ENCODE measurements at places on chromosomes 11 and 22.

DNA sequence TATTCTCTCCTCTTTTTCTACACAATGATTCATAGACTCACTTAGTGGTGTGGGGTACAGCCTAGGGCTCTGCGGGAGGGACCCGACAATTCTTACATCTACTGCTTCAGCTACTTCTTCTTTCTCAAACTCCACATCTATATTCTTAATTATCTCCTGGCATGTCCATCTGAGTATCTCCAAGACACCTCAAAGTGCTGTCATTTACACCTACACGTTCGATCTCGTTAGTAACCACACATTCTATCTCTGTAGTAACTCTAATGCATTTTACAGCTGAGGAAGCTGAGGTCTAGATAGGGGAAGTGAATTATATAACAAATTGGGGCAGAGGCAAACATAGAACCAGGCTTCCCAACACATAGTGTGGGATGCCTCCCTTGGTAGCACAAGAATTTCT is 27.7 kb upstream of the RRM1 start:
- DNase-seq = no peak

DNA sequence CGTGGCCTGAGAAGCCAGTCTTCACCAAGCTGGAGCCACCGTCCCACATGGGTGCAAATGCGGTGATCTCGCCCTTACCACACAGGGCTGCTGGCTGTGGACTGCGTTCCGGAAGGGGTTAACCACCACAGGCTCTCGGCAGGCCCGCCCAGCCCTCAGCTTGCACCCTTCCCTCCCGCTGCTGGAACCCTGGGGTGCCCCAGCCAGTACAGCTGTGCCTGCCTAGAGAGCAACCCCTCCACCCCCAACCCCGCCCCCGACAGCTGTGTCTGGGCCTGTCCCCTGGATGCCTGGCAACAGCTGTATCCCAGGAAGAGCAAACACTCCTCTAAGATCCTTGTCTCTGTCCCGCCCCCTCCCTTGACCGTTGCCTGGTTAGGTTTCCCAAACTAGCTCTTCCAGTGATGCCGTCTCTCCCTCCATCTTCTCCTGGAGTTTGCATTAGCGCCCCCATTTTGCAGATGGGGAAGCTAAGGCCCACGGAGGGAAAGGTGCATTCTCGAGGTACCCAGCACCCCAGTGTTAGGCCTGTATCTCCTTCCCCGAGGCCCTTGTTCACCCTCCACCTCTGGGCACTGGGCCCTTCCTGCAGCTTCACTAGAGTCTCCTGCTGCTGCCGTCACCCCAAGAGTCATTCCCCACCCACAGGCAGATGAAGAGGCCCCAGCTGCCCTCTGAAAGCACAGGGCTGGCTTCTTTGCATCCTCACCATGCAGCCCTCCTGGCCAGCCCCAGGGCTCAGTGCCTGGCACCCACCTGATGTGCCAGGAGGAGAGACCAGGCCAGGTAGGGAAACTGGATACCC is 12.6 kb upstream of the COX8A start:
- DNase-seq = no peak

DNA sequence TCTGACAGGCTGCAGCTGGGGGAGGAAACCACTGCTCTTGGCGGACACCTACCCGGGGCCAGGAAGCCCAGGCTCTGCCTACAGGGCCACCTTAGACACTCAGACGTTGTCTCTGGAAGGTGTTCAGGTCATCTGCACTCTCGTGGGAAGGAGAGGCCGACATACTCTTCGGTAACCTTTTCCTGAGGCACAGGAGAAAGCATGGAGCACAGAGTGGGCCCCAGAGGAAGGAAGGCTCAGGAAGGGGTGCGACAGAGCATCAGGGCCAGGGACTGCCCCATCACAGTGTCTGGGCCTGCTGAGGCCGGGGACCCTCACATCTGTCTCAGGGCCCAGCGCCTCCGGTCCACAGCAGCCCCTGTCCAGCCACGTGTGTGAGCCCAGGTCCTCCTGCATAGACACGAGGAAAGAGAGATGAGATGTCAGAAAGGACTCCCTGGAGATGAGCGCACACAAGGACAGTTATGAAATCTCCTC is 18.2 kb upstream of the TUB start:
- DNase-seq = no peak

GRCh38 chr11:78646564-78647185 is 72.0 kb upstream of the NARS2 start:
- DNase-seq = peak; percentile 52

GRCh38 chr22:27348634-27349033 is 452.9 kb downstream of the MN1 start:
- no peak for DNase-seq

DNA sequence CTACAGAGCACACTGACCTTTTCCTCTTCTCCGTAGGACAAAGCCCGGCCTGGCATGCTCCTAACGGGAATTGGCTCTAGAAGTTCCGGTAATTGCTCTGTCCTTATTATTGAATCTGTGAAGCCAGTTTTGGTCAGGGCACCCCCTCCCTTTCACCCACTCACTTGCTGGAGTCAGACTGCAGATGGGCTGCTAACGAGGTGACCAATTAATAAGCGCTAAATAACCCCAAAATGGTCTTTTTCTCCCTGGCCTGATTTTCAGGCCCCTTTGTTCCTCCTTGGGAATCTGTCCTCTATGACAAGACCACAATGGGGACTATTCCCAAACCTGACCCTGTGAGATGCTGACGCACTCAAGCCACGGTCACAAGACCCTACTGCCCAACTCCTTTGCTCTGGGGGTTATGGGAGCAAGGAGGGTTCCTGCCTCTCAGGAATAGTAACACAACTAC is 610.0 kb upstream of the CADM1 start:
- no peak for DNase-seq

DNA sequence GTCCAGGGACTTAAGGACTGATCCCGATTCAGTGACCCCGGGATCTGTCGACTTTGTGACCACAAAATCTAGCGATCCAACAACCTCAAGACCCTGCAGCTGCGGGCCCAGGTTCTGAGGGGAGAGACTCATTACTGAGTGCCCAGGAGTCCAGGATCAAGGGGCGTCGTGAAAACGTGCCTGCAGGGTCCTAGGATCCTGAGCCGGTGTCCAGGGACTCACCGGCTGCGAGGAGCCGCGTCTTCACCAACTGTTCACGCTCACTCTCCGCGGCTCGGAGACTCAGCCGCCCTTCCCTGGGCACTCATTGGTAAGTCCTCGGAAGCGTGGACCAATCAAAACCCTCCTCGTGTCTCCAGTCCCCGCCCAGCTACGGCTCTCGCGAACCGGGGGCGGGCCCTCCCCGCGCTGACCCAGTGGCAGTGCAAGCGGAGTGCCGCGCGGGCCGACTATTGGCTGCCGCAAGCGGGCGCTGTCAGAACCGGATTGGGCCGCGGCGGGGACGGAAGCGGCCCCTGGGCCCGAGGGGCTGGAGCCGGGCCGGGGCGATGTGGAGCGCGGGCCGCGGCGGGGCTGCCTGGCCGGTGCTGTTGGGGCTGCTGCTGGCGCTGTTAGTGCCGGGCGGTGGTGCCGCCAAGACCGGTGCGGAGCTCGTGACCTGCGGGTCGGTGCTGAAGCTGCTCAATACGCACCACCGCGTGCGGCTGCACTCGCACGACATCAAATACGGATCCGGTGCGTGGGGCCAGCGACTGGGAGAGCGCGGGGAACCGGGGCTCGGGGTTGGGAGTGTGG is at the start of gene SDF2L1:
SDF2L1 (plus strand) TSS at position 514 of the 795 bp plus-strand sequence; CDS start at position 549, 35 bp downstream.
- DNase-seq = peak; percentile 93

GRCh38 chr11:116984186-116984585 is 114.0 kb downstream of the SIK3 start:
- no peak for DNase-seq

DNA sequence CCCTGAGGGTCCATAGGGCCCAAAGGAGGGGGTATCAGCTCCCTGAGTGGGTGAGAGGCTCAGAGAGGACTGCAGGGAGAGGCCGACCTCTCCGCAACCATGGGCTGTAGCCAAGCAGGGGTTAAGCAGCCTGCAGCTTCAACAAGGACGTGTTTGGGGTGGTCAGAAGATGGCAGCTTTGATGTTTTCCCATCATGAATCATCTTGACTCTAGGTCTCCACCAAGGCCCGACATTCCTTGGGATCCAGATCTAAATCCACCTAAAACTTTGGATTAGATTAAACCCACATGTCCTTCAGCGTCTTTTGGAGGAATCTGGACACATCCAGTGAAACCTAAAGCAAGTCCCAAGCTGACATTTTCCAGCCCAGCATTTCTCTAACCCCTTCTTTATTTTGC is 19.8 kb downstream of the FBLN1 start:
- DNase-seq = no peak

GRCh38 chr11:32375826-32376225 is 59.5 kb downstream of the WT1 start:
- no peak for DNase-seq

- DNase-seq = no peak
Measured at GRCh38 chr11:70313945-70314344, 43.5 kb downstream of the PPFIA1 start.

Data from activated CD4-positive, alpha-beta T cell treated with anti-CD3 and anti-CD28 coated beads, Interleukin-2, amount 50 U/mL, for 24 hours (primary cell).